ENCODE measurements at places on chromosomes 16 and 17.

DNA sequence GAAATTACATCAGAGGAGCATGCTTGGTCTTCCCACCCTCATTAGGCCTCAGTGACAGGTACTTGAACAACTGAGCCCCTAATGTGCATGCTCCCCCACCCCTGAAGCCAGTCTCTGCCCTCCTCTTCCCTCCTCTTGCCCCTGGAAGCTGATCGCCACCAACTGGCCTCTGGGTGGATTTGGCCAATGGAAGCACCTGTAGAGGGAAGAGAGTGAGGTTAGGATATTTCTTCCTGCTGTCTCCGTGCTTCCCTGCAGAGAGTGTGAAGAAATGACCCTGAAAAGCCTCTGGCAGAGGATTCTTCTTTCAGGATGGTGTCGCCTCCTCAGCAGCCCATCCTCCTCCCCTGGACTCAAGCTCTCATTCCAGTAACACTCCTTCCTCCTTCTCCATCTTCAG lies 5.9 kb upstream of the CBLN1 start:
- no peak for DNase-seq

GRCh38 chr17:82647593-82648164 lies 565 bp downstream of the WDR45B start:
- DNase-seq, result peak; percentile 48

GRCh38 chr16:58418601-58419000 lies 26.3 kb downstream of the GINS3 start:
- no peak for DNase-seq

- no peak for DNase-seq
These were observed 47.9 kb upstream of the HNF1B start for GRCh38 chr17:37792787-37793186.

- DNase-seq, result no peak
These were observed 21.1 kb downstream of the RARA start for GRCh38 chr17:40329839-40330794.

- DNase-seq, result no peak
These were observed 75.6 kb downstream of the SPECC1 start for GRCh38 chr17:20084621-20085282.

GRCh38 chr17:76121932-76122430 lies 18.4 kb upstream of the EXOC7 start:
- DNase-seq, result no peak

GRCh38 chr17:11278186-11278991 lies 37.4 kb downstream of the SHISA6 start:
- no peak for DNase-seq

DNA sequence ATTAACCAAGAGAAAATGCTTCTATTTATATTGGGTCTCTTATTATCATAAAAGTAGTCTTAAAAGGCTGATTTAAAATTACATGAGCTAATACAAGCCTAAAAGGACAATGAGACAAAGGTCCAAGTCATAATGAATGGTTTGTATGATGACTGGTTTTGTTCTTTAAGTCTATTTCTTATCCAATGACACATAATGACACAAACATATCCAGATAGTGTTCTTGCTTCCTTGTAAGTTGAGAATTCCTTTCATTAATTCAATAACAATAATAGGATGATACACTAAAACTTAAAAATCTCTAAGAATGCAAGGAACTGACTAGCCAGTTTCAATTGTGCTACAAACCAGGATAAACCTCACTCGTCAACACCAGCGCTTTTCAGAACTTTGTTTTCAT lies 244.1 kb downstream of the CEP112 start:
- DNase-seq, result no peak

- DNase-seq, result peak; percentile 55
These were observed 12.9 kb upstream of the SEC14L1 start for GRCh38 chr17:77127735-77128361.

DNA sequence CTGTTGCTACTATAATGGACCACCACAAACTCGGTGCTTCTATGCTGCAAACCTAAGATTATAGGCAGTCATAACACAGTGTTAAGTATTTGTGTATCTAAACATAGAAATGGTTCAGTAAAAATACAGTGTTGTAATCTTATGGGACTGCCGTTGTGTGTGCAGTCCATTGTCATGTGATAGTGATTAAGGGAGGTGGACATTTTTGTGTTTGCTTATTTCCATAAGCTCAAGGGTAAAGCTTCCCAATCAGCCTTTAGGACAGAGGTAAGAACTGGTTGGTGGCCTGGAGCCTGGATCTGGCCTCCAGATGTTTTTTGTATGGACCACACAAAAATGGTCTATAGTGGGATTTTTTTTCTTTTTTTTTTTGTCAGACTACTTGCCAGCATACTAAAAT lies 29.9 kb downstream of the WWOX start:
- no peak for DNase-seq

GRCh38 chr16:5041600-5042133 lies 7.9 kb upstream of the NAGPA start:
- no peak for DNase-seq

DNA sequence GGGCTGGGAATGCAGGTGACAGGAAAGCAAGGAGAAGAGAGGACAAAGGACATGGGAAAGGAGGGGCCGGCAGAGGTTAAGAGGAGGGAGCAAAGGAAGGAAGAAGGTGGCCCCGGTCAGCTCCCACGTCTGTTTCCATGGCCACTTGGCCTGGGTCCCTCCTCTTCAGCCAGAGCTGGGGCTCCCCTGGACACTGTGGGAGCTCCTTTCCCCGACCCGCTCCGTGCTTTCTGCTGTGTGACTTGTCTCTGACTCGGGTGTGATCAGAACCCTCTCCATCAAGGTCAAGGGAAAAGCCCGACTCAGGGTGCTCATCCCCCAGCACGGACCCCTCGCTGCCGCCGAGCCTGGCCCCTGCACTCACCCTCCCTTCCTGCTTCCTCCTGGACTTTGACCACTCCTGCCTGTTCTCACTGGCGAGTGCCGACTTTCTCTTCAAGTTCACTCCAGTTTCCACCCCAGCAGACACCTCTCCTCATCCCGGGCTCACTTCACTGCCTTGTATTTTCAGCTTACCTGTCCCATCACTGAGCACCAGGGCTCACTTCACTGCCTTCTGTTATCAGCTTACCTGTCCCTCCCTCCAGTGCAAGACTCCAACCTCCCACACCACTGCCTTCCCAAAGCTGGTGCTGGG lies 61.2 kb downstream of the MEAK7 start:
- no peak for DNase-seq

DNA sequence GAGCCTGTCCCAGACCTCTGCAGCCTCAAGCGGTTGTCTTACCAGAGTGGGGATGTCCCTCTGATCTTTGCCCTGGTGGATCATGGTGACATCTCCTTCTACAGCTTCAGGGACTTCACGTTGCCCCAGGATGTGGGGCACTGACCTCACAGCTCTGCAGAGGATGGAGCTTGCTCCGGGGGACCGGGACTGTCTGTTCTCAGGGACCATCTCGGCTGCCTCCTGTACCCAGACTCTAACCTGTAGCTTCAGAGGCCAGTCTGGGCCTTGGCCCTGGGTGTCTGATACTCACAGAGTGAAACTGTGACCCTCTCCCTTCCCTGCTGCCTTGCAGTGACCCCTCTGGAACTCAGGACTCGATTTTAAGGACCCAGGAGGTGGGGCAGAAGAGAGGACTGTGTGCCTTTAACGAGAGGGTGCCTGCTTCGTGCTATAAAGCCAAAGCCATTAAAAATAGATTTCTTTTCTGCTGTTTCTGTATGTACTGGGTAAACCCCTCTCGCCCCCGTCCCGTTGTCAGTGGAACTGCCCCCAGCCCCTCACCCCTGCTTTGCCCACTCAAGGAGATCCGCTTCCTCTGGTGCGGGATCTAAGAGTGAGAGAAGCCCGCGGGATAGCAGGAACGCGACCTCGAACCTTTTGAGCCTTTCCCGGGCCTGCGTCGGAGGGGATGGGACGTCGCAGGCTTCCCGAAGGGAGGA lies 1.1 kb upstream of the LLGL2 start:
- no peak for DNase-seq

DNA sequence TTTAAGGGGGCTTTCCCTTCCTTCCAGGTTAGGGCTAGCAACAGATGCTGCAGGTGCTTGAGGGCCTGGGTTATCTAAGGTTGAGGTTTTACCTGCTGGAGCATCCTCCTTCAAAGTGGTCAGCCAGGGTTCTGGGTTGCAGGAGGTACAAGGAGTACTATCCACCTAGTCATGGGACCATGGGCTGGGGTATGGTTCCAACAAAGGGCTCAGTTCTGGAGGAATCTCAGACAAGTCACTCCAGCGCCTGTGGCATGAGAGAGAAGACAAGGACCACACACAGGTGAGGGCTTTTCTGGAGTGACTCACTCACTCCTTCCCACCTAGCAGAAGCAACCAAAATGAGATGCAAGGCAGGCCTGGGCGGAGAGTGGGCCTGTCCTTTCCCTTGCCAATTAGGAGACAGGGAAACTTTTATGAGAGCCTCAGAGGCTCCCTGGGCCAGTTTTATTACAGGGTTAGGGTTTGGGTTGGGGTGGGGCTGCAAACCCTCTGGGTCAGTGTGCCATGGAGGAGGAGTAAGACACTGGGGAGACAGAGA lies 2.2 kb downstream of the MYO19 start:
- DNase-seq, result no peak

GRCh38 chr16:35862242-35862641 lies 2402.8 kb downstream of the TP53TG3F start:
- DNase-seq, result no peak

DNA sequence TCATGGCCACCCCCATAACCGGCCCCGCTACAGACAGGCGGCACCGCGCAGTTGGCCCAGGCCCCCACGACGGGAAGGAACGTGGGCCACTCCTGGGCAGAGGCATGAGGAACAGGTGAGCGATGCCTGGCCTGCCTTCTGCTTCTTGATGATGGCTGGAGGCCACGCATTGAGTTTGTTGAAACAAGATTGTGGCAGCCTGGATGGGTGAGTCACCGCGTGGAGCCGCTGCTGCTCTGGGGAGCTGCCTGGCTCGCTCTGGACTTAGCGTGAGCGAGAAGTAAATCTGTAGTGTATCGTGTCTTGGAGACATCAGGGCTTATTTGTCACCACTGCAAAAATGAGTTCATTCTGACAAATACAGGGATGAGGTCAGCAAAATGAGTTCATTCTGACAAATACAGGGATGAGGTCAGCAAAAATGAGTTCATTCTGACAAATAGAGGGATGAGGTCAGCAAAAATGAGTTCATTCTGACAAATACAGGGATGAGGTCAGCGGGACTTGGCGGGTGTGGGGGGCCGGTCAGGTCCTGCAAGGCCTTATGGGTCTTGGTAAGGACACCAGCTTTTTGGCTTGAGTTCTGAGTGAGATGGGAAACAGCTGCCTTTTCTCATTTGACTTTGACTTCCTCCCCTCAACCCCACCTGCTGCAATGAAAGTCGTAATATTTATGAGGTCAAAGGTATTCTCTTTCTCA lies 93.0 kb downstream of the SEC14L1 start:
- DNase-seq, result no peak

GRCh38 chr17:2181206-2181896 lies 122.2 kb downstream of the SMG6 start:
- no peak for DNase-seq

DNA sequence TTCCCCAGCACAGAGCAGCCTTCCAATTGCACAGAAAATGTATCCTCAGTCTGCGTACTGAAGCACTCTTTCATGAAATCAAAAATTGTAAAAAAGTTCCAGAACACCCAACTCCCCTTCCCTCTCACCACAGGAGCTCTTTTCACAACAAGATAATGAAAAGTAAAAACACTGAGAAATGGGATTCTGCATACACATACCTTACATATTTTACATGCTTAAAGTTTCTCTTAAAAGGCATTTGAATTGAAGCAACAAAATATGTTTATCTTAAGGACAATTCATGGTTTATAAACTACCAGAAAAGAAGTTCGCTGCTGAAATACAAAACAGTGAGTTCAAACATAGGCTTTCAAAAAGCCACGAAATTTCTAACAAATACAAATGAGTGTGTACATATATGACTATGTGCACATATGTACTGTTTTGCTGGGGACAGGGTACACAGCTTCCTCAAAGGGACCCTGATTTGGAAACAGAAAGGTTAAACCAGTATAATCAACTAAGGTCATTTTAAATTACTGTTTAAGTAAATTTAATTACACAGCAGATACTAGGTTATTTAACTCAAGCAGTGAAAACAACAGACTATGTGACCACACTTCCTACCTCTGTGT lies 33.8 kb downstream of the COG1 start:
- no peak for DNase-seq

GRCh38 chr16:57062329-57062728 lies 30.1 kb upstream of the CPNE2 start:
- DNase-seq, result no peak

DNA sequence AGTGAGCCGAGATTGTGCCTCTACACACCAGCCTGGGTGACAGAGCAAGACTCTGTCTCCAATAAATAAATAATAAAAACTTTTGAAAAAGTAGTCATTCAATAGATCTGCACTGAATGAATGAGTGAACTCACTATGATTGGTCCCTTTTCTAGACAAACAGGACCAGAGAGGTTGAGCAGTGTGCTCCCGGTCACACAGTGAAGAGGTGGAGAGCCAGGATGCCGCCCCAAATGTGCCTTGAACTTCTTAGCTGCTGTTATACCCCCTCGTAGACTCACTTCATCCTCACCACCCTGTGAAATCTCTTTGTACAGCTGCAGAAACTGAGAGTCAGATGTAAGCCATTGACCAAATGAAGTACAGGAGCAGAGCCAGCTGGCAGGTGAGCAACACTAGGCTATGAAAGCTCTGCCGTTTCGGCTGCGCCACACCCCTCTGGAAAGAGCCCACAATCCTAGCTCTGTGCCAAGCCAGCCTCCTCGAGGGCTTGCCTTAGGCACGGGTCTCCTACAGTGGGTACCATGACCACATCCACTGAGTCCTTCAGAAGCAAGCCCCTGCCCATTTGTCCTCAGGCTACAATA lies 7.8 kb upstream of the KIAA0513 start:
- no peak for DNase-seq

- DNase-seq, result no peak
These were observed 10.0 kb downstream of the CACNA1G start for GRCh38 chr17:50570528-50570927.

GRCh38 chr16:46853713-46854443 lies 22.9 kb upstream of the C16orf87 start:
- DNase-seq, result peak; percentile 53

GRCh38 chr17:76123749-76124581 lies 17.1 kb downstream of the FOXJ1 start:
- no peak for DNase-seq

DNA sequence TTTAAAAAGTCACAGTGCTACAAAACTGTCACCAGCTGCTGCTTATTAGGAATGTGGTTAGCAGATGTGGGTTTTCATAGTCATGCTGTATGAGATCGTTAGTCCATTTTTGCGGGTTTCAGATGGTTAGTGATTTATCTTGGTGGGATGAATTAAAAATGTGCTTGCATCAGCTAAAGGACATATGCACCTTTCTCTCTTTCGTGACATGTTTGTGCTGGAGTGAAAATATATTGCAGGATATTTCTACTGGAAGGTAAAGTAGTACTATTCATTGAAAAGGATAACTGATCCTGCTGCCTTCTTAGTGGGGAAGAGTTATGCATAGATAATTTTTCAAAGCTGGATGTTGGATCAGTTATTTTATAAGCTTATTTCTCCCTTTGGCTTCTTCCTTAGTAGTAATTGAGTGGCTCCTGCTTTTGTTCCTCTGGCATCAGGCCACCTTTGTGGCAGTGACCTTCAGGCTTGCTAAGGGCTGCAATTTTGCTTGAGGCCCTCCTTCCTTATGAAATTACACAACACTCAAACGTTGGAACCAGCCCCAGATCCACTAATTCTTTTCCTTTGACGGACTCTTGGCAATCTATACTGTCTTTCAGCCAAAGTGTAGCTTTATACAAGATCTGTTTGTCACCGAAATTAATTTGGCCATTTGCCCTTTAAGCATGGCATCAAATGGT lies 7.5 kb upstream of the SNTB2 start:
- DNase-seq, result no peak

Data from stimulated activated CD4-positive, alpha-beta T cell treated with anti-CD3 and anti-CD28 coated beads, Interleukin-1b, Interleukin-23, amount 100 ng/mL, for 4 hours (primary cell).